ENCODE measurements at places on chromosomes 2 and 18.

DNA sequence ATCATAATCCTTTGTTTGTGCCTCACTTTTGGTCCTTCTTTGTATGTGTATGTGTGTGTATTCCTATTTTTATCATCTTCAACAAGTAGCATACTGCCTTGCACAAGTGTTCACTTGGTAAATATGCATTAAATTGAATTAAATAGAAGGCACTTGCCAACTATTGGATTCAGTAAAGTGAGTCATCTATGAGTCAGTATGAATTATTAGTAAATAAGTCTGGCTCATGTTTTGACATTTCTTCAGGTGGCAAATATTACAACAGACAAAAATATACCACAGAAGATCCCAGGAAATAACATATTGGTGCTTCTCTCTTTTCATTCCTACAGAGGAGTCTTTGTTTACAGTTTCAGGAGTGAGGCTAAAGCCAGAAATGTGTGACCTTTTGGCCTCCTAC, 84.1 kb downstream of the CDK15 start:
- no peak for DNase-seq

- DNase-seq = no peak
Observed at GRCh38 chr18:37578886-37579513, 13.4 kb upstream of the CELF4 start.

DNA sequence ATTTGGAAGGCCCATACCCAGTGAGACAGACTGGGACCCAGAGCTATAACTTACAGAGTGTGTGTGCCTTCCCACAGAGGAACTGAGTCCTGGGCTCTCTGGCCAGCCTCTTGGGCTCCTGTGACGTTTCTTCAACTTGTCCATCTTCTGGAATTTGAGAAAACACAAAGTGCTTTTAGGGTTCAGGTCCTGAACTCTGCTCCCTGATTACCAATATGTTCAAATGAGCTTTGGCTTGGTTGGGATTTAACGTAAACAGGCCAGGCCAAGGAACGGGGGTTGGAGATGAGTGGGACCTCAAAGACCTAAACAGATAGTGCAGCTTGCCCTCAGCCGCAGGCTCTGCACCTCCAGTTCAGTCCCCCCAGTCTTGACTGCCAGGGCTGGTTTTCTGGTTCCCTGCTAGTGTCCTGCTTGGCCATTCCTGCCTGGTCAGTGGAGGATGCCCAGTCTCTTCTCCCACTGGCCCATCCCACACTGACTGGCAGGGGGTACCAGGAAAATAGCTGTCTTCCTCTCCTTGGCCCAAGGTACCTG, 44.9 kb downstream of the TMEM17 start:
- no peak for DNase-seq

DNA sequence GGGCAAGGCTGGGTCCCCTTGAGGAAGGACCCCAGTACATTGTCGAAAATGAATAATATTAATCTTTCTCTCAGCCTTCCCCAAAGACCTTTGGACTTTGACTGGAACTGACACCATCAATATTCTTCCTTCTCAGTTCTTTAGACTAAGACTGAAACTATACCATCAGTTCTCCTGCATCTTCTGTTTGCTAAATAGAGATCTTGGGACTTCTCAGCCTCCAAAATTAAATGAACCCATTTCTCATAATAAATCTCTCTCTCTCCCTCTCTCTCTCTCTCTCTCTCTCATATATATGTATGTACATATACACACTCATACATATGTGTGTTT, 39.7 kb upstream of the VRK2 start:
- no peak for DNase-seq

DNA sequence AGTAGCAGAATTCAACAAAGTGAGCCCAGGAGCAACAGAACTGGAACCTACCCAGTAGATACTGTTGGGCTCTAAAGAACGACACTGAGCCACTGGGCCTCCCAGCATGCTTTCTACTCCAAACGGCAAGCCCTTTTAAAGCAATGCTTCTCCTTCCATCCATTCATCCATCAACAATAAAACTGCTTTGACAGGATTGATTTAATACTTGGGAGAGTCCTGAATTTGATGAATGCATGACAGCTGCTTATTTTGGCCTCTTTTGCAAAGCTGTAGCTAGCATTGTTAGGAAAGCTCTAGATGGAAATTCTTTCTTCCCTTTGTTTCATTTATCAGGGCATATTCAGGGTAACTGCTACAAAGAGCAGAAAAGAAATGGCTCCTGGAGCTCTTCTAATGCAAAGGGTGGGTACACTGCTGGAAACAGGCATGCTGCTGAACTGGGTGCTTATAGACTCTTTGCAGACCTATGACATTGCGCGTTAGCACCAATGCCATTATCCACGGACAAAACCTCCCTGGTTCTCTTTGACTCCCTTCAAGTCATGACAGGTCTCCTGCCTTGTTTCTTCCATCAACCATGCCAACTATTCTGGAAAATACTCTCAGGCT, 138.4 kb upstream of the HNRNPA3 start:
- DNase-seq = no peak

GRCh38 chr18:56386856-56387255, 251.5 kb downstream of the TXNL1 start:
- DNase-seq = no peak

GRCh38 chr2:133026536-133027177, 356.7 kb upstream of the LYPD1 start:
- DNase-seq = no peak

- DNase-seq = no peak
Observed at GRCh38 chr2:39682066-39682692, 16.5 kb downstream of the TMEM178A start.

- no peak for DNase-seq
Observed at GRCh38 chr2:109256921-109257320, 127.9 kb downstream of the SH3RF3 start.

- DNase-seq = no peak
Observed at GRCh38 chr2:101752716-101753616, 55.5 kb downstream of the MAP4K4 start.

DNA sequence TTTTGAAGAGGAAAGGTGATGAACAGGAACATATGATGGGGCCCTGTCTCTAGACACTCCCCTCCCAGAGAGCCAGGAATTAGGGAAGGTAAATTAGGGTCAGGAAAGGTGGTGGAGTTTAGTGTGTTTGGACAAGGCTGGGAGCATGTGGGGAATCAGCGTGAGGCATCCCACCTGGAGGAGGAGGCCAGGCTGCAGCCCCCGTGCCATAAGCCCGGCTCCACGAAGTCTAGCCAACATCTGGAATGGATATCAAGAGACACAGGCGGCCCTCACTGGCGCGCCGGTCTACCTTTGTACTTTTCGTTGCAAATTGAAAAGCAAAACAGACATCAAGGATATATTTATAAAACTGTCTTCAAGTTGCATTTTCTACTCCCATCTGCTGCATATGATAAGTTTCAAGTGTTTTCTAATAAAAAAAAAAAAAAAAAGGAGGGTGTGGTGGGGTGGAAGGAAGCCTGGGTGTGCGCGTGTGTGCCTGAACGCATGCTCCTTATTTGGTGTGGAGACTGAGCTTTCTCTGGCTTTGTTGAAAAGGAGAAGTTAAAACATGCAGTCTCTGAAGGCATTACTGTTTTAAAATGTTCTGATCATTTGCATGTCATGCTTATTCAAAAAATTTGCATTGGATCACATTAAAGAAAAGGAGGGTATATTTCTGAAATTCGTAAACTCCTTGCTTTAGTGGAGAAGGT, 546.7 kb upstream of the ID2 start:
- no peak for DNase-seq

DNA sequence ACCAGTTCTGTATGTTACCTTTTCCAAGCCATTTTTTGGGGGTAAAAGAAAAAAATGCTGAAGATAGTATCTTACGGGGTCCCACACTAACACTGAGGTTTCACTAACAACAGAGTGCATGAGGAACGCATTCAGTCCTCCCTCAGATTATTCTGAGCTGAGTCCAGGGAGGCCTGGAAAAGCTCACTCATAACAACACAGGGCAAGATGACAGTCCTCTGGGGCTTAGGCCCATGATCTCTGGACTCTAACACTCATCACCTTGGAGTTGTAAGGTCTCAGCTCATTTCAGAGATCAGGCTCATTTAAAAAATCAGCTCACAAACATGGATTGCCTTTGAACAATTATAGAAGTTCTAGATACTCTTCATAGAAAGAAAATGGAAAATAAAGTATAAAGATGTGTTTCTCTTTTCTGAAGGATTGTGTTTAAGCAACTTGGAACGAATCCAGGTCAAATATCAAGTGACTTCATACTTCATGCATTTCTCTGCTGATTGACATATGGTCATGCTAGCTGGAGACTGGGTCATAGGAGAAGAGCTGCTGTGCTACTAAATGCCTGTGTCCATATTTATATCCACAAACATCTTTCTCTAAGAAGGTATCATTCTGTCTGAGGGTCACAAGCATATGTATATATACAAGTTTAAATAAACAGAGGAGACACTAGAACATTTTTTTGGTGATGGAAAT, 265.8 kb downstream of the ALK start:
- DNase-seq = no peak

GRCh38 chr2:160358046-160358445, 135.6 kb downstream of the RBMS1 start:
- DNase-seq = no peak

GRCh38 chr2:190682168-190682567, 33.3 kb downstream of the NAB1 start:
- DNase-seq = no peak

DNA sequence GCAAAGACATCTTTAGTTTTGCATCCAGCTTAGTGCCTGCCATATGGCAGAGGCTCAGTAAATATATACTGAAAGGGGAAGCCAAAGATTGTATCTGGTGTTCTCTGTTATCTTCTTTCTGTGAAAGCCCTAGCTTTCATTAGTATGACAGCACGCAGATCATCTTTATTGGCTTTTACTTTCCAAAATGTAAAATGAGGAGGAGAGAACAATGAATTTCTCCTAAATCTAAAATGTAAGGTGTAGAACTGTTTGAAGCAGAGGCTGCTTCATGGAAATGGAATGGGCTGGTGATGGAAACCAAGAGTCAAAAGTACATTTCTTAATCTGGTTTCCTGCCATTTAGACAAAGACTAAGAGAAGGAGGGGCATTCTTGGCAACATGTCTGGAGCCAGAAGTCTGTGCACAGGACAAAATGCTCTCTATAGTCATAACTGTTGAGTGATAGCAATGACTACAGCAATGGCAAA, 1029.9 kb upstream of the PIK3C3 start:
- DNase-seq = no peak

GRCh38 chr2:46471697-46472096, 7.7 kb upstream of the TMEM247 start:
- no peak for DNase-seq

GRCh38 chr18:12692206-12692605, 10.3 kb downstream of the CEP76 start:
- no peak for DNase-seq

- DNase-seq = no peak
Observed at GRCh38 chr2:109020217-109020637, 31.2 kb upstream of the EDAR start.

- DNase-seq = no peak
Observed at GRCh38 chr2:129769185-129769991, 210.1 kb upstream of the RAB6C start.

GRCh38 chr2:227903381-227903780, 31.9 kb downstream of the DAW1 start:
- DNase-seq = no peak

DNA sequence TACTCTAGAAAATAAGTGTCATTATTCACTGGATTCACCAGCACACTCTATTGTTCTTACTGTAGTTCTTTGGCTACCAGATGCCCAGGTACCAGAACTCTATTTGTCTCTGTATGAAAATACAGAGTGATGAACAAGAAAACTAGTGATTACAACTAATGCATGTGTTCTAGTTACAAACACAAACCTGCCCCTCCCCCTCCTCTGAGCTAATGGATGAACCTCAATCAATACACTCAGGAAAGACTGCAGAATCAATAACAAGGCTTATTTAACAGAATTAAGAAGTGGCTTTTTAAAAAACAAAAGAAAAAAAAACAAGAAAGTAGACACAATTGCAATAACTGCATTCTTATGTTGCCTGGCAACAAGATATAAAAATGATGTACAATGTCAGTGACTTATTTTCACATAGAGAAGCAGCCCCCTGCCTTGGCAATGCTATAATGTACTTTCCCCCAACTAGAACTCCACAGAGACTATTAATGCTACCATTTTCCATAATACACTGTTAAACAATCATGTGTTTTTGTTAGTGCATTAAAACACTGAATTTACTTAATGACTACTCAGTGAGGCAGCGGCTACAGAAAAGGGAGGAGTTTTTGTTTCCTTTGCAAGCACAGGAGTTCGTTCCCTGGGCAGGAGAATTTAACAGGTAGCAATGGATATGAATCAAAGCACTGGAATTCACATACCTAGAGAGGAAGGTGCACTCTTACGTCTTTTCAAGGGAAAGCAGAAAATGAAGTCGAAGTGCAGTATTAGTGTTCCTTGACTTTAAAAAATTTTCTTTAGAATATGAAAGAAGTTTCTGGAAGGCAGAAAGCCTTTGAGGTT, 318.8 kb upstream of the REV1 start:
- no peak for DNase-seq

- no peak for DNase-seq
Observed at GRCh38 chr2:73295751-73296400, 2.5 kb upstream of the EGR4 start.

GRCh38 chr18:13573750-13574149, 152.6 kb downstream of the FAM210A start:
- DNase-seq = no peak

DNA sequence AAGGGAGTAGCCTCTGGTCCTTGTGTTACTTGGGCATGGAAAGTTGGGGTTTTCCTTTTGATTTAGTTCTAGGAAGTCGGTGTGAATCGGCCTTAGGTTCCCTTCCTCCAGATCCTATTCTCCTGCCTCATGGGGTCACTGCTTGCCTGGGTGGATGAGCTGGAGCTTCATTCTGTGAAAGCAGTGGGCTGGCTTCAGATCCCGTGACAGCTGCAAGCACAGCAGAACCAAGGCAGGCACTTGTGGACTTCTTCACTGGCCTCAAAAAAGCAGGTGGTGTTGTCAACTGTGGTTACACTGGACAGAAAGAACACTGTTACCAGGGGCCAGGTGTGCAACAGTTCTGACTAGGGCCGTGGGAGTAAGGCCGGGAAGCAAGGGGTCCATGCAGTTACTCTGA, 243.4 kb downstream of the LDLRAD4 start:
- no peak for DNase-seq

DNA sequence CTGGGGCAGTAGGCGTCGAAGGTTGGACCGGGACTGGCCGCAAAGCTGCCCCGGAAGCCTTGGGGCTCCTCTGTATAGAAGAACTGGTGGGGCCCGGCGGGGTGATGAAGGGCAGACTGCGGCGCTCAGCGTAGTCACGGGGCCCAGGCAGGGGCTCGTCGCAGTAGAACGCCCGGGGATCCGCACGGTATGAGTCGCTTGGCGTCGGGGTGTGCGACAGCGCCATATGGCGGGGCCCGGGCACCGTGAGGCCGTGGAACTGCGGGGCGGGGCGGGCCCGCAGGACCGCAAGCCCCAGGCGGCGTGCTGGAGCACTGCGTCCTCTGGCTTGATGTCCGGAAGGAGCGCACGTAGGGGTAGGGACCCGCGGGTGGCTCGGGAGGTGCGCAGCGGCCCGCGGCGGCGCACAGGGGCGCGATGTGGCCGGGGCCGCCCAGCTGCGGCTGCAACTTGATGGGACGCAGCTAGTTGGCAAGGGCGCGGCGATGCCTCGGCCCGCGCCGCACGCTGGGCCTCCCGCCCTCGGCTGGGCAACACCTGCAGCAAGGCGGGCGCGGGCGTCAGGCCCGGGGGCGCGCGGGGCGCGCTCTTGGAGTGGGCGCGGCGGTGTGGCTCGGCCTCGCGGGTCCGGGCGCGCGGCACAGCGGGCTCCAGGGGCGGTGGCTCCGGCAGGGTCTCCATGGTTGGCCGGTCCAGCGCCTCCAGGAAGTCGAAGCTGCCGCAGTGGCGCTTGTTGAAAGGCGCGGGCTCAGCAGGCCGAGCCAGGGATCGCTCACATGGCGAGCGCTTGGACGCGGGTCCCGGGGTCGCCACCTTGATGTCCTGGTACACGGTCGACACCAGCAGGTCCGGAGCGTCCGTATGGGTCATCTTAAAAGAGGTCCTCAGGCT, 251.4 kb downstream of the ANKRD30B start:
- no peak for DNase-seq

Data from activated gamma-delta T cell treated with Interleukin-2 at 50 U/mL for 16 hours (primary cell).